ENCODE measurements at places on chromosomes 4 and X.

- no peak for DNase-seq
Measured at GRCh38 chr4:57280481-57280880, 170.3 kb upstream of the IGFBP7 start.

DNA sequence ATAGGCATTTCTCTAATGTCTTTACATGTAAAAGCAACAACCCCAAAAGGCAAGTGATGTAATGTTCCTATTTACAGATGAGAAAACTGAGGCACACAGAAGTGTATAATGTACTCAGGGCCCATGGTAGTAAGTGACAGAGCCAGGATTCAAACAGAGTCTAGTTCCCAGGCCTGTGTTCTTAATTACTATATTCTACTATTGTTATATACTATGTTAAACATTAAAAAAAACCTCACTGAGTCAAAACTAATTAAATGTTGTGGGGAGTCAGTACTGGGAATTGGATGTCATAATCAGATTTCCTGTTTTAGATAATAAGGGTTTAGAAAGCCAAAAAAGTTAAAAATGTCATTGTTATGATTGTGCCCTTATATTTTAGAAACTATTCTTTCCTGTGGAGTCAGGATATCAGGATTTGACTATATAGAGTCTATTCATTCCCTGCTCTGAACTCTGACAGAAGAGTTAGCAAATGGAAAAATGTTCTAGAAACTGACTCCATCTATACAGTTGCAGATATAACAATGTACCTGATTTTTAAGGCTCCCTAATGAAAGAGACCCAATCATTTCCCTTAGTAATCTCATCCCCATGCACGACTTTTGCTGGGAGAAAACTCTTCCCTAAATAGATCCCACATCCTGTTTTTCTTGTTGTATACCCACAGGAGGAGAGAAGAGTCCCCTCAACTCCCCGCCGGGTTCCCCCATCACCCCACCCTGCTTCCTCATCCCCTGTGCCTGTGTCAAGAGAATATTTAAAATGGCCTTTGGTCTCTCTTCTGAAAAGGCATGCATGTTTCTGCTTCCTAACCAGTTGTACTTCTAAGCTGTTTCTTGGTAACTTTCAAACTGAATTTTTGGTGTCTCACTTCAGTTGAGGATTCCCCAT lies 69.7 kb downstream of the REELD1 start:
- no peak for DNase-seq

DNA sequence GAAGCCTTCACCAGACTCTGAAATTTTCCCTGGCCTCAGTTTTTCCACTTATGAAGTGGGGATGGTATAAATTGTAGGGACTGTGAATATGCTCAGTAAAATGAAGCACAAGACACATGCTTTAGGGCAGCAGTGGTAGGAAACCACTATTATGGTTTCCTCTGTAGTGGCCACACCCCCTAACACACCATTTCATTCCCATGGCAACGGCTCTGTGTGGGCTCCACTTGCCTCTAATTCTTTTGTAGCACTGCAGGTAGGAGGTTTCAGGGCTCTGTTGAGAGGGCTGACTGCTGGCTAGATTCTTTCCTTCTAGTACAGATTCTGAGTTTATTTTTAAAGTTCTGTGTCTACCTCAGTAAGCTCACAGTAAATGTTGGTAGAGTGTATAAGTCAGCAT lies 3.5 kb upstream of the VMA21 start:
- DNase-seq = no peak

DNA sequence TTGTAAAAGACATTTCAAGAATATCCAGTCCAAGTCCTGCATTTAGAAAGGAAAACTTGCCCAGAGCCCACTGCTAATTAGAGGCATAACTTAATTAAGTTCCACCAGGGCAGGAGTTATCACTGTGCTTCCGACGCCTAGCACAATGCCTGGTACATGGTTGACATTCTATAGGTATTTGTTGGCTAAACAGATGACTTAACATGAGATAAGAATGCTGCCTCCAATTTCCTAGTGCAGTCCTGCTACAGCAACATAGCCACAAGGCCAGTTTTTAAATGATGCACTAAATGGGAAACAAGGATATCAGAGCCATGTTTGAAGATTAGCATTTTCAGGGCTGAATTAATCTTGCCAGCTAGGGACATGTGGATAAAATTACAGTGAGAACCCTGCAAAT lies 164.1 kb downstream of the RASL11B start:
- DNase-seq = no peak

DNA sequence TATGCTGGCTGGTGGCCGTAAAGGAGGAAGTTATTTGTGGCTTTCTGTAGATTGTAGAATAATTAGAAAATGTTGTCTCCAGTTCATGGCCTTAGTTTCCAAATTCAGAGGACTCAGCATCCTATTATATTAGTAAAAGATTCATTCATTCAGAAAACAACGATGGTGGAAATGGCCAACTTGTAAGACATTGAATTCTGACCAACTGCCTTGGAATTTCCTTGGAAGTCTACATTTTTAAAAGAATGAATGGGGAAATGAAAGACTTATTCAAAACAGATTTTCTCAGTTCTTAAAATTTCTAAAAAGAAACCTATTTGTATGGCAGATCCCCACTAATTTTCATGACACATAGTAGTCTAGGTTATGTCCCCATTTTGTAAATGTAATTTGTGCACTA lies 561.5 kb downstream of the ANKRD50 start:
- DNase-seq = no peak

- no peak for DNase-seq
Measured at GRCh38 chr4:108172231-108172752, 3.6 kb upstream of the LEF1 start.

Measured in stimulated activated CD4-positive, alpha-beta T cell treated with anti-CD3 and anti-CD28 coated beads, Interleukin-1b, Interleukin-23, amount 100 ng/mL, for 24 hours (primary cell).